Suprapubic skin (tissue), 4 donors: ENCODE measurements at places on chromosomes 4 and X. TPM values are rescaled to one million over a fixed set of nuclear protein-coding genes. Genes with fewer than 3 reads are reported as not detected.

GRCh38 chr4:143382596-143382995, 45.9 kb downstream of the GAB1 start:
- no peak for DNase-seq

DNA sequence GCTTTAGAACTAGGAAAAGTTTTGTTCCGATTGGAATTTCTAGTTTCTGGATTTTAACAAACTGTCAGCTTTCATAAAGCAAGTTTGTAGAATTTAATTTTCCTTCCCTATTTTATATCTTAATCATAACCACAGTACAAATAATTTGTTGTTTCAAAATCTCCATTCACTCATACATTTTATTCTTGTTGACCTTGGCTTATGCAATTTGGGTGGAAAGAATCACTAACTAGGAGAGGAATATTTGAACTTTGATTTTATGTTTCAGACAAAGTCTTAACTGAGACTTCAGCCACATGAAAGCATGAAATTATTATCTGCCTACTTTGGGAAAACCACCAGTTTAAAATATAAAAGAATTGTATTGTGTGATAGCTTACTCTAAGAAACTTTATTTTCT, 427.9 kb downstream of the SPRY1 start:
- no peak for DNase-seq

GRCh38 chr4:16729336-16729735, 169.1 kb downstream of the LDB2 start:
- no peak for DNase-seq

GRCh38 chr4:98711526-98711925, 53.1 kb upstream of the TSPAN5 start:
- no peak for DNase-seq

GABRB1 gene
- total RNA-seq = not detected

CLNK gene
- total RNA-seq = 0.64 TPM

NUP54 gene
- 35.5 TPM for total RNA-seq

NUDT10 gene
- 2.8 TPM for total RNA-seq

CXorf51A gene
- total RNA-seq = not detected

TCP11X1 gene
- not detected for total RNA-seq

SPANXN4 gene
- not detected for total RNA-seq
